ENCODE measurements at places on chromosomes 2 and 18.

DNA sequence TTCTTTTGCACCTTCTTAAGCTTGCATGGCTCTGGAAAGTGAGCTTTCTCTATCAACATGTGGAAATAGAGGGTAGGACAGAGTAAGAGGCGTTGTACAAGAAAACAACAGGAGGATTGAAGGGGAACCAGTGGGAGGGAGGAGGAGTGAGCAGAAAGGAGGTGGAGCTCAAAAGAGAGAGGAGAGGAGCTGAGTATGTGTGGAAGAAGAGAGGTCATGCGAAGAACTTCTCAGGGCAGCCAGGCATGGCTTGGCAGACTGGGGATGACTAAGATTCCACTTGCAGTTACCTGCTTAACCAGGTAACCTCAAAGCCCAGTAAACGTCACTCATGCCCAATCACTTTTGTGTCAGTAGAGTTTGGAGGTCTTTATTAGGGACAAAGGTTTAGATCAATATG, 105.1 kb downstream of the BCL2L11 start:
- no peak for DNase-seq

GRCh38 chr2:122643725-122644329, 888.4 kb downstream of the TSN start:
- DNase-seq: no peak

DNA sequence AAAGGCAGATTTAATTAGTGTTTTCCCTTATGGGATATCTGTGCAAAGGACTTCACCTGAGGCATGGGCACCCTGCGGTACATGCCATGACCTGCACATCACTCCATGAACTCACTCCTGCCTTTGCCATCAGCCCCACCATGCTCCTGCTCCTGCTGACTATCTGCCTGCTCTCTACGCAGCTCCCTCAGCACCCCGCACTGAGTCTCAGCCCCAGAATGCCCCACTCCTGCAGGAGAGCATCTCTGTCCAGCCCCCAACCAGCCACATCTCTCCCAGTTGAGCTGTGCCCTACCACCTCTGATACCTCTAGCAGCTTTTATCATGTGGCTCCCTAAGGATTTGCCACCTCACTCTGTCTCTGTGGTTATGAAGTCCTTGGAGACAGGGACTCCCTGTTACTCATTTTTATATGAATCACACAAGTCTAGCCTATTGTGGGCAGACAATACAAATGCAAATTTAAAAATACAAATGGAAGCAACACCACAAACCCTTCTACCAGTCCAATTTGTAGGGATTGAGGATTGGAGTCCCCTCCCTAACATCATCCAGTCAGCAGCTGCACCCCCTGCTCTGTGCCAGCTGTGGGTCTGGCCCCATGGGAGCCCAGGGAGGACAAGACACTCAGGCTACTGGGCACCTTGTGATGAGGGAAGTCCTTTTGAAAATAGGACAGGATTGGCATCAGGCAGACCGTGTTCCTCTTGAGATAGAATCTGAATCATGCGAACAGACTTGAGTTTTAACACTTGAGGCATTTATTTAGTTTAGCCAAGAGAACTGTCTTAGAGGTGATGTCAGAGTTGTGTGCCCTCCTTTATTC, 689.6 kb upstream of the HS6ST1 start:
- no peak for DNase-seq

DNA sequence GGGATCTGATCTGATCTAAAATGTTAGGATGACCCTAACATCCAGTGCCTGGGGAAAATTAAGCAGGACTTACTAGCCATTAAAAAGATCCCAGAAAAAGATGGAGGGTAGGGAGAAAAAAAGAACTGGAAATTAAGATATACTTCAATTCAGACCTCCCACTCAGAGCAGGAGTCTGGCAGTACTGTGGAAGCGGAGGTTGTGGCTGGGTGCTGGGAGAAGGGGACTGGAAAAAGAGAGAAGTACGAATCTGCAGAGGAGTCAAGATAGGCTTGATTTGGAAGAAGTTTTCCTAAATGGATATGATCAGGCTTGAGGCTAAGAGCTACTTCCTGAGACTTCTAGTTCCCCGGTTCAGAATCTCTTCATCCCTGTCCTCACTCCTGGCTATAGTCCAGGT, 33.5 kb upstream of the IHH start:
- no peak for DNase-seq

- no peak for DNase-seq
These were observed 7.7 kb downstream of the OXER1 start for GRCh38 chr2:42756150-42756775.

DNA sequence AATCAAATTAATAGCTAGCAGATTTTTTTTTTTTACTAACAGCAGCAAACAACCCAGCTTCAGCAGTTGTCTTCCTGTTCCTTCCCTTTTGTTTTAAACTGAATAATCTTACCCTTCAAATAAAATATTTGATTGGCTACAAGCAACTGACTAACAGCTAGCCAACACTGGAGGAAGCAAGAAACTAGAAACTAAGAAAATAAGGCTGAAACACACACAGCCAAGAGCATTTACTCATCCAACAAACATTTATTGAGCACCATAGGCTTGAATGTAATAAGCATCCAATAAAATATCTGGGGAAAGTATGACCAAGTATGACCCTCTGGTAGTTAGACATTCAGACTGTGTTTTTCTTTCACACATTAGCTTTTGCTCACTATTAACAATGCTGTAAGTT, 189.2 kb downstream of the CD226 start:
- no peak for DNase-seq

DNA sequence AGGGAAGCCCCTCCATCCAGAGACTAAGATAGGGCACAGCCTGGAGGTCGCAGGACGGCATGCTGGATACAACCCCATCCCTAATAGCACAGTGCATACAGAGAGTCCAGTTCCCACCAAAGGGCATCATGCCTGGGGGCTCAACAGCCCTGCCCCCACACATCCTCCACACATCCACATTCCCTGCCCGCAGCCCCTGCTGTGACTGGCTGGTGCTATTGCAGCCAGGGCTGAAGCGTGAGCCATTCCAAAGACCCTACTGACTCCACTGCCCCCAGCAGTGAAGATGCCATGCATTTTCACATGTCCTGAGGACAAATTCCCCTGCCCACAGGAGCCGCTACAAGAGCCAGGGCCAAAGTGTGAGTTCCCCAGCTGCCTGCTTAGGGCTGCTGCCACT, 641.6 kb downstream of the METTL4 start:
- DNase-seq: no peak
